ENCODE measurements at places on chromosomes 6 and 20. TPM values are rescaled to one million over a fixed set of nuclear protein-coding genes. Genes with fewer than 3 reads are reported as not detected.
A peak's percentile ranks its signal among the peaks of the same experiment; 100 is the strongest.

The RFX6 gene
- not detected for total RNA-seq

DNA sequence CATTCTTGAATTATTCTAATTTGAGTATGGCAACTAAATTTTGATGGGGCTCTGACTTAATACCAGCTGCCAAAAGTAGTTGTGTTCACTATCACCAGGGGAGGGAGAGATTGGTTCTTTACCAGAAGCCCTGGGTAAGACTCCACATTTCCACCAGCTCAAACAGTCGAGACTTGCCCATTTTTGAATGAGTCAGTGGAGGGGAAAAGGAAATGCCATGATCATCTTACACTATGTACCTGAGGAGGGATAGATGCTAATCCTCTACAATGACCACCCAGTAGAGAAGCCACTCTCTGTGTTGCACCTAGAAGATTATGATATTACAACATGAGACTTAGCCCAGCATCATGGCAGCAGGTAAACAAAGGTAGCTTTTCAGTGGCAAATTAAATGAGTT, 77.0 kb upstream of the SGK1 start:
- DNase-seq, result no peak

DNA sequence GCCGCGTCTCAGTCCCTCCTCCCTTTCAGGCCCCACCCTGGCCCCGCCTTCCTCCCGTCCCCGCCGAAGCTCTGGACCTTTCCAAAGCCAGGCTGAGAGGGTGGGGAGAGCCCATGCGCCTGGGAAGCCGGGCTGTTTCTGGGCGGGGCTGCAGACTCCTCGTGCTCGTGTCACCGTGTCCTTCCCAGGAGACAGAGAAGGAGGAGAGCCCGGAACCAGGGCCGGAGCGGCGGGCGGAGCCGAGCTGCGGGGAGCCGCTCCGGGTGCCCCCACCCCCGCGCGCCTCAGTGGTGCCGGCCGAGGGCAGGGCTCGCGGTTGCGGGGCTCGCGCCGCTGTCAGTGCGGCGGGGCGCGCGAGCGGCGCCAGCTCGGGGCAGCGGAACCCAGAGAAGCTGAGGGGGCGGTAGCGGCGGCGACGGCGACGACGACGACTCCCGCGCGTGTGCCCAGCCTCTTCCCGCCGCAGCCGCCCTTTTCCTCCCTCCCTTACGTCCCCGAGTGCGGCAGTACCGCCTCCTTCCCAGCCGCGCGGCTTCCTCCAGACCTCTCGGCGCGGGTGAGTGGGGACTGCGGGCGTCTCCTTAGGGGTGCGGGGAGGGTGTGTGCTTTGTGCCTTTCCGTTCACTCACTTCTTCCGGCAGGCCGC, at the start of gene RALY:
RALY (plus strand) TSS at position 336 of the 646 bp plus-strand sequence. CDS start 78,164 bp downstream, outside the sequence.
- no peak for DNase-seq

GRCh38 chr6:131765081-131765803, 42.6 kb upstream of the ENPP1 start:
- no peak for DNase-seq

GRCh38 chr20:45959126-45959525, 12.9 kb downstream of the ZNF335 start:
- DNase-seq, result peak; percentile 17

Measured in tongue (tissue), 3 donors.